Omental fat pad (tissue), 4 donors: ENCODE measurements at places on chromosomes 2 and 18.

GRCh38 chr18:43484710-43485109 lies 207.4 kb upstream of the SYT4 start:
- no peak for DNase-seq

- DNase-seq, result no peak
Measured at GRCh38 chr2:196592911-196593881, 46.3 kb upstream of the CCDC150 start.

GRCh38 chr2:224934526-224935188 lies 107.6 kb downstream of the DOCK10 start:
- DNase-seq, result no peak

DNA sequence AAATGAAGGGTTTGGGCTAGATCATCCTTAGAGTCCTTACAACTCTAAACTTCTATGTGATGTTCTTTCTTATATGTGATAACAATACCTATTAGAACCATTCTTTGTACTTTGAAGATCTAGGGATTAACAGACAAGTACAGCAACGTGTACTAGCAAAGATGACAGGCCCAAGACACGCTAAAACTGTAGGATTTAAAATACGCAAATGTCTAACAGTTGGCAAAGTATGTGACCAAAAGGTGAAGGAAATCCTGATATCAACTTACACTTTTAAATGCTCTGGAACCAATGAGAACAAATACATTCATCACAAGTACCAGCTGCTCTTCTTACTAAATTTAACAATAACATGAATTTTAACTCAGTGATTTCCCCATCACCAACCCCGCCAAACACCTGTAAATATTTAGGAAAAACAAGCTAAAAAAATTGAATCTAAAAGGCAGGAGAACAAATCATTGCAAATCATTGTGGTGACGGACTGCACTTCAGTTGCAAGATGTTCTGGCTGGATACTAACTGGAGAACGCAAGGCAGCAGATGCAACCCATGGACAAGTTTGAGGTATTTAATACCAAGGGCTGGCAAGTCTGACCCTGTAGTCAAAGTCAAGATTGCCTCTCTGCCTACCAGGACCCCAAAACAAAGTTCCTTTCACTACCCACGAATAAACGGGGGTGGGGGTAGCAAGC lies 1.4 kb downstream of the ANKRD44 start:
- no peak for DNase-seq

GRCh38 chr18:41996020-41996419 lies 41.0 kb downstream of the PIK3C3 start:
- DNase-seq, result no peak

DNA sequence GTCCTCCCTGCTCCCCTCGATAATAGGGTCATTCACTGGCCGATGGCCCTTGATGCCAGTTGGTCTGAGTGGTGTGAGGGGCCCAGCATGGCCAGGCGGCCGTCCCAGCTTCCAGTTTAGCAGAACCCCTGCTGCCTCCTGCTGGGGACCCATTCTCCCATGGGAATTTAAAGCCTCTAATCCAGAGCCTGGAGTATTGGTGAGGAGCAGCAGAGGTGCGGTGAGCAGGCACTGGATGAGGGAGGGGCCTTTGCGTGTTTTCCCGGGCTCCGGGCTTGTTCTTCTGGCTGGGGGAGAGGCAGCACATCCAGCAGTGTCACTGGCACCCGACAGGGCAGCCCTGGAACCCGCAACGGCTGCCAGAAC lies 17.4 kb downstream of the KCNIP3 start:
- no peak for DNase-seq

DNA sequence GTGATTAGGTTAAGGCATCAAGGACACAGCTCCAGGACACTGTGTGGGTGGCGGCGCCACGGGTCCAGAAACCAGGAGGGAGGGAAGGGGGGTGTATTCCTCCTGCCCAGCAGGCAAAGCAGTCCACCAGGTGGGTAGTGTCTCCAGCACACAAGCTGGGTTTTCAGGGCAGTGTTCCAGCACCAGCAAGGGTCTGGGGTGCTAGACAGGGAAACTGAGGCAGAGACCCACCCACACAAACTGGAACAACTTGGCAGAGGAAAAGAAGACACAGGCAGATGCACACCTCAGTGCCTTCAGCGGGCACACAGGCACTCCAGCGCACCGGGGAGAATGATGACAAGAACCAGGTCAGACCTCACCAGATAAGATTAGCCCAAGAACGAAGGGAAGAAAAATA lies 28.4 kb upstream of the GNAL start:
- no peak for DNase-seq

DNA sequence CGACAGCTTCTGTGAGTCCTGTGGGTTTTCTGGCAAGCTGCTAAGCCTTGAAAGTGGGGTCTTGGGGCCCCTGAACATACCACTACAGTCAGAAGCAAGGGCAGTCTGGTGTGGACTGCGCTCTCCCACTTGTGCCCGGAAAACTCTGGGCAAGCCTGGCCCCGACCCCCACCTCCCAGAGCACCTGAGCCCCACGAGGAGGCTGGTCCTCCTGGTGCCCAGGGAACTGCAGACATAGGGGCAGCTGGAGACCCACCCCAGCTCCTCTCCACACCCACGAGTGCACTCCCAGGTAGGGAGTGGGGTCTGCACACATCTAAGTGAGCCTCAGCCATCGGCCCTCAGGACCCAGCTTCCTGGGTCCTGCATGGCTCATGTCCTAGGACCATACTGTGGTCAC lies 16.2 kb upstream of the GPC1 start:
- no peak for DNase-seq

GRCh38 chr2:242031481-242032019 lies 162.0 kb downstream of the RTP5 start:
- no peak for DNase-seq

DNA sequence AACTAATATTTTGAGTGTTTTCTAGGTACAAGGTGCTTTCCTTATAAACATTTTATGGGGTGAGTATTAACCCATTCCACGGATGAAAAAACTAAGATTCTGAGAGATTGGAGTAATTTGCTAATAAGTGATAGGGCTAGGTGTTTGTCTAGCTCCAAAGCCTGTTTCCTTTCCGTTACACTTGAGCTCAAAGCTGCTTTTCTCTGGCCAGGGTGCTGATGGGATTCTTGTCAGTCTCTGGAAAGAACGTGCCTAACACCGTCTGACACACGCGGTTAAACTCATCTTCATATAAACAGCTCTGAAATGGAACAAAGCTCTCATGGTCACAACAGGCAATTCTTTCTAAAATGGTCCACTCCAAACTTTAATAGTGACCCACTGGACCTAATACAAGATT lies 2.0 kb upstream of the ANKRD29 start:
- DNase-seq, result no peak

DNA sequence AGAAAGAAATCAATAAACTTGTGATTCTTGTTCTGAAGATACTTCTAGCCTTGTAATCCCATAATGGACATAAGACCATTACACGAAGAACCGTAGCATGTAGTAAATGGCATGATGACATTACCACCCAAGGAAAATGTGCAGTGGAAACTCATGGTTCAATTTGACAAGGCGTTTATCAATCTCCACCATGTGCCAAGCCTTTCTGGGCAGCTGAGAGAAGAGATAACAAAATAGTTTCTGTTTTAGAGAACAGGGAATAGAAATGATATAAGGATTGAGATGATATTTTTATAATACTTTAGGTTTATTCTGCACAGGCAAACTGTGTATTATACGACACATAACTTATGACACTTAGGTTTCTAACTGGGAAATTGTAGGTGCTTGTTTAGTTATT lies 19.2 kb downstream of the ABI2 start:
- no peak for DNase-seq

DNA sequence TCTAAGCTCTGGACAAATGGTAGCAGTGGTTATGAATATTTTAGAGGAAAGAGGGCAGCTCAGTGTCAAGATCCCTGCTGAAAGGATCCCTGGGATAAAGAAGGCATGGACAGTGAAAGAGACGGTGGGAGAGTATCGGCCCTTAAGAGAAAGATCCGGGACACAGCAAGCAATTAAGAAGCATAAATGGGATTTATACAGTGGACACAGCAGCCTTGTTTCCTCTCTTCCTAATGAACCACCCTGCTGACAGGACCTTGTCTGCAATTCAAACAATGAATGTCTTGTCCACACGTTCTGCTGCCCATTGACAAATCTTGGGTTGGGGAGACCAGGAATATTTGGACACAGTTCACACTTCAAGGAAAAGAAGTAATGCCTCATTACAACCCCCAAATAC lies 16.5 kb downstream of the CPLX4 start:
- no peak for DNase-seq

DNA sequence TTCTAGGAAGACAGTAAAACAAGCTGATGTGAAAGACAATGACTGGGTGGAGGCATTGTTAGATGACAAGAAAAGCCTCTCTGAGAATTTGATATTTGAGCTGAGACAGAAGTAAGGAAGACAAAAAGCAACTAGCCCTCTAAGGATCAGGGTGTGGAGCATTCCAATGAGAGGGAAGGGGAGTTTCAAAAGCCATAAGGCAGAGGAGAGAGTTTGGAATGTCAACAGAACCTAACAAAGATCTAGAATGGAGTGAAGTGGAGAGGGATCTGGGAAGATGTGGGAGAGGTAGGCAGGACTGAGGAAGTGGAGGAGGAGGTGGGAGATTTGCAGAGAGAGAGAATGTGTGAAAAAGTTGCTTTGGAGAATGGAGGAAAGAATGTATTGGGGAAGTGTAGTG lies 17.3 kb upstream of the ASXL2 start:
- DNase-seq, result no peak

DNA sequence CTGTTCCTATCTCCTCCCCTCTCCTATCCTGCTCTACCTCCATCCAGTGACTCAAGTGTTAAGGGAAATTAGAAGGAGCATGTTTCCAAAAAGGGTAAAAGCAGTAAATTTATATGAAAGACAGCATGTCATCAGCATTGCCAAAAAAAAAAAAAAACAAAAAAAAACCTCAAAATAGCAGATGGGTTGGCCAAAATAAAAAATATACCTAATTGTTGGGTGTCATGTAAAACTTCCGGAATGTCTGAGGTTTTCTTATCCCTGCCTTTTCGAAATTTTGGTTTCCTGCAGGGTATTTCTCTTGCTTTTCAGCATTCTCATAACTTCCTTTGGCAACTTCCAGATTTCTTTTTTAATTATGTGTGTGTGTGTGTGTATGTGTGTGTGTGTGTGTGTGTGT lies 241.6 kb upstream of the FN1 start:
- no peak for DNase-seq

DNA sequence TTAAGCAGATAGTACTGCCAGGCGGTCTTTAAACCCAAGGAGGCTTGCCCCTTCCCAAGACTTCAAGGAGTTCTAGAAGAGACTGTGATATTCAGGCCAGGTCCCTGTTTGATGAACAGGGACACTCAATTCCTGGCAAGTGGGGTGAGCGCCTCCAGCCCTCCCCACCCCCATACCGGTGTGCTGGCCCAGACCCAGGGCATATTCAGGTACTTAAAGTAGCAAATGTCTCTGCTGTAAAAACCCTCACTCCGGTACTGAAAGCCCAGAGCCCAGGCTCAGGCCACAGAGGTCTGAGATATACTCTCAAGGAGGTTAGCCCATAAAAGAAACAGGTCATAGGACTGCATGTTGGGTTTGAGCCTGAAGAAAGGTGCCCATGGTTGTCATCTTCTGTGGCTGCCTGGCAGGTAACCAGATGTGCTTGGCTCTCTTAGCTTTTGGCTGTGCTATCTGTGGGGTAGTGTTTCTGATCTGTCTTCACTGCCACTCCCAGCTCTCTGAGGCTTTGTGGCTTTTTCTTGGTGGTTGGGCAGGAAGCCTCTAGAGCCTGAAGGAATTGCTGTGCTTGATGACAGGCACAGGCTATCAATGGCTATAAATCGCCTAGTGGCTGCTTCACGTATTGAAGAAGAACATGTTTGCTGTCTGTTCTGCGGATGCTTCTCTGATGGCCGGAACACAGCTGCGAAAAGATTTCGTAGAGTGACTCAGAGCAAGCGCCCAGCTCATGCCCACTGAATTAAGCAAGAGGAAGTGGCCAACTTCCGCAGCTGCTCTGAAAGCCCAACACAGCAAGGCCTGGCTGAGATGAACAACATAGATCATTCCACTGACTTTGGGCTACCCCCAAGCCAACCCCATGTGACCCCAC lies 63.3 kb upstream of the ALPP start:
- no peak for DNase-seq

DNA sequence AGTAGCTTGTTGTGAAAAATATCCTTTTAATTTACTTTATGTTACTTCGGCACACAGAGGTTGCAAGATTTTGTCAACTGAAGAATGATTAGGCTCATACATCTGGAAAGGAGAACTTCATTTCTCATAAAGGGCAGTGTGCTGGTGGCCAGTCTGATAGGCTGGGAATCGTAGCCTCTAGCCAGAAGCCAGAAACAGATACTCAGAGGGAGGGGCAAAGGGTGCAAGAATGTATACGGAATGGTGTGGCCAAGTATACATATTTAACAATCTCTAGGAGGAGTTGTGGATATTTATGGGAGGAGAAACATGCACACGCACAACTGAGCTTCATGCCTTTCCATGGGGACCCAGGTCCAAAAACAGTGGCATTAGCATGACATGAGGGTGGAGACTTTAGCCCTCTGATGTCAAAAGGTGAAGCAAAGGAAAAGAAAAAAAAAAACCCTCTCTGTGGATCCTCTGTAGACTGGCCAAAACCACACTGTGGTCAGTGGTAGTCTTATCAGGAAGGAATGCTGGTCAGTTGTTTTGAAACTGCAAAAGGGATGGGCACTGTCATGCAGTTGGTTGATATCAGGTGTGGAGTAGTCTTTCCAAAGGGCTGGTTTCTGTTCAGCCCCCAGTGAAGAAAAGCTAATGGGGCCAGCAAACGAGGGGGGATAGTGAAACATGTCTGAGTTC lies 34.9 kb upstream of the APCDD1 start:
- DNase-seq, result no peak

DNA sequence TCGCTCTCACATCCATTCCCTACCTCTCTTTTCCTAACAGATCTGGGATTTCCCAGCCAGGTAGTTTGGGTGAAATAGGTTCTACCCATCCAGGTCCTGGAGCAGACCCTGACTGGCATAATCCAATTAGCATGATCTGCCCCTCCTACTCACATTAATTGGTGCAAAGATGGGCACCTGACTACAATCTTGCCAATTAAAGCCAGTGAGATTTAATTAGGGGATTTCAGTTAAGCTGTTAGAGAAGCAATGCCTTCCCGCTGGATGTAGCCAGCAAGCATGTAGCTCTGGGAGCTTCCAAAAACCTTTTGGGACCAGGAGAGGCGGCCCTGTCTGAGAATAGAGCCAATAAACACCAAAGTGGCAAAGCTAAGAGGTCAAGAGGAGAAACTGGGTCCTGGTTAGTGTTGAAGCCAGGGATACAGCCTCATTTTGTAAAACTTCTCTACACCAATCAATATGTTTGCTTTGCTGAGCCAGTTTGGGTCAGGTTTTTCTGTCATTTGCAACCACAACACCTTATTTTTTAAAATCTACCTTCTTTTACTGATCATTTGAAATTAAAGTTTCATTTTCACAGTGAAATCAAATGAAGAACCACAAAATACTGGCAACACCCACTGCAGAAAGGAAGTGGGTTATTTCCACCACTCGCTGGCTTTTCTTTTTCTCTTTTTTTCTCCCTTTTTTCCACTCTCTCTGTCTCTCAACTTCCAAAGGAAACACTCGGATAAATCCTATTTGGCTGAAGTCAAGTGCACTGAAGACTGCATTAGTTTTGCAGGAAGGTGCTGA lies 3.2 kb upstream of the TTC39C start:
- DNase-seq, result no peak

- DNase-seq, result no peak
Measured at GRCh38 chr2:98579926-98580325, 28.4 kb downstream of the COA5 start.
